Inflammatory macrophage (primary cell): ENCODE measurements at places on chromosomes 5 and 9.
A peak's percentile ranks its signal among the peaks of the same experiment; 100 is the strongest.

DNA sequence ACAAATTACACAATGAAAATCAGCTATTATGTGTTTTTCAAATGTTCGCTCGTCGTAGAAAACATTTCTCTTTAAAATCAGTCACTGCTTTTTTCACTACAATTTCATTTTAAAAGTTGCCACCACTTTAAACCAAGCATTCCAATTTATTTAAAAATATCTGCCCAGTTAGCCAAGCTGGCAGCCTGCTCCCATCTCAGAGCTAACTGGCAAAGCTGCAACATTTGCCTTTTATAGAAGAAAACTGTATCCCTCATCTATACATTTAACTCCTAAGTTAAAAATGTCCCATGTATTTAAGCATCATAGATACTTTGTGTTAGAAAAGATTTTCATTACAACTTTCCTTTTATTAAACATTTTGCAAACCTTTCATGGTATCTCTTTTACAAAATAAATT lies 294.9 kb upstream of the ADAMTS16 start:
- no peak for DNase-seq

GRCh38 chr9:3898461-3899218 lies 372.8 kb upstream of the RFX3 start:
- no peak for DNase-seq

GRCh38 chr5:134140530-134141201 lies 26.2 kb downstream of the TCF7 start:
- DNase-seq, result peak; percentile 81

- DNase-seq, result no peak
Observed at GRCh38 chr9:128824911-128825310, 4.7 kb downstream of the SPOUT1 start.

DNA sequence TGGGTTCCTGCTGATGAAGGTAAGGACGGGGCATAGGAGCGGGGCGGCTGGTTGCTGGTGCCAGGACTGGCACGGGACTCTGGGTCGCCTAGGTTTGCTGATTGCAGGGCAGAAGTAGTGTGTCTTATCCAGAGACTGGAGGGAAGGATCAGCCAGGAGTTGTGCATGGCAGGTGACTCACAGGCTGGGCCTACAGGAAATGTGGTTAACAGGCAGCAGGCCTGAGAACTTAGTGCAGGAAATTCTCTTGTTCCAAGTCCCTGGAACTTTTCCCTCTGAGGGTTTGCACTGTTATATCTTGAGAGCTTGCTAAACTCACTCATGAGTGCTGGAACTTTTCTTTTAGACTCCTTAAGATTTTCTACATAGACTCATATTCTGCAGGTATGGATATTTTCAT lies 95.1 kb downstream of the ANXA2R start:
- peak; percentile 6 for DNase-seq
